Activated CD4-positive, alpha-beta memory T cell treated with anti-CD3 and anti-CD28 coated beads for 36 hours (primary cell): ENCODE measurements at places on chromosomes 13 and 19. TPM values are rescaled to one million over a fixed set of nuclear protein-coding genes. Genes with fewer than 3 reads are reported as not detected.

DNA sequence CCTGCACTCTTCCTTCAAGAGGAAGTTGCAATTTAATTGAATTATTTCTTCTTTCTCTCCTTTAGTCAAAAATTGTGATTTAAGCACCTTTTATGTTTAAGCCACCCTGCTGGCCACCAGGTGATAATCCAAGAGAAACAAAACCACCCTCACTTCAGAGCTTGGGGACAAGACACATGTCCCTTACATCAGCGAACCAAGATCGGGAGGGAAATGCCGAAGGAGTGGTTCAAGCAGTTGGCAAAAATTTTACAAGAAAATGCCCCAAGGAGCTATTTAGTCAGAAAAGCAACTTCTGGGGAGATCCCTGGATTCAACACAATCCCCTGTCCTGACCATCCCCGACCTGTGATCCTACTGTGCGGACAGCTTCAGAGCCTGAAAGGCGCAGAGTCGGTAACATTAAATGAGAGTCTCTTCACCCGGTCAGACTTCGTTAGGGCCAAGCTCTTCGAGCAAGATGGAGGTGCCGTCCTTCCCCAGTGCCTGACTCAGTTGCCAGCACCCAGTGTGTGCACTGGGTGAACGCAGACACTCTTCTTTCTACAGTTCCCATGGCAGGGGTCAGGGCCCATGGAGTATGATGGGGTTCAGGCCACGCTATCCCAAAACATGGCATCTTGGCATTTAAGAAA lies 78.6 kb upstream of the TM9SF2 start:
- H3K27me3 ChIP-seq = peaks cover 2% of the 10 kb centered on the region
- peak; percentile 7 for DNase-seq
- H3K4me1 ChIP-seq = peaks cover 69% of the 10 kb centered on the region
- no peaks in the 10 kb centered on the region for H3K36me3 ChIP-seq
- peak overlapping the region; percentile 31 for H3K27ac ChIP-seq

- H3K4me3 ChIP-seq = no peak overlapping the region
- no peak overlapping the region for H3K27ac ChIP-seq
- H3K36me3 ChIP-seq = no peaks in the 10 kb centered on the region
- peaks cover 30% of the 10 kb centered on the region for H3K27me3 ChIP-seq
- H3K4me1 ChIP-seq = no peaks in the 10 kb centered on the region
Measured at GRCh38 chr19:15037586-15037985, 11.7 kb upstream of the CASP14 start.

GRCh38 chr13:44112700-44113329 lies 233.1 kb downstream of the LACC1 start:
- no peak for DNase-seq
- H3K4me1 ChIP-seq = peaks cover 8% of the 10 kb centered on the region
- H3K27me3 ChIP-seq = peaks cover under 1% of the 10 kb centered on the region
- H3K27ac ChIP-seq = no peak overlapping the region
- H3K4me3 ChIP-seq = no peak overlapping the region

DNA sequence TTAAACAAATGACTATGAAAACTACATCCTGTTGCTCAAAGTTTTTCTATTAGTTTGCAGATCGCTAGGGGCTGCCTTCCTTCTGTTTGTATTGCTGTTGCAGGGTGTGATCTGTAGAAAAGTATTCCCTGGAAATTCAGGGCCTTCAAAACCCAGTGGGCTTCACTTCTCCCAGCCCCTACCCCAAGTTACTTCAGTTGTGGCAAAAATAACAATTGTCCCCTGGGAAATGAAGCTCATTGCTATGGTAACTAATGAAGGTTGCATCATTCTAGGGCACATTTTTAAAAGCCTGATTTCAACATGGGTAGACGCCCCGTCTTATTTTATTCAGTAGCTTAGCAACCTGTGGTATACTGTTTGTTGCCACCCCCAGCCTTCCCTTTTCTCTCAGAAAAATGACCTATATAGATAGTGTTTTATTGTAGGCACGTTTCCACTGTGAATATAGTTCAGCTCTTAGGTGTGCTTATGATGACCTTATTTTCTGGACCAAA lies 60.9 kb downstream of the WDFY2 start:
- peaks cover 46% of the 10 kb centered on the region for H3K4me1 ChIP-seq
- no peaks in the 10 kb centered on the region for H3K36me3 ChIP-seq
- H3K4me3 ChIP-seq = peak overlapping the region; percentile 38
- H3K27ac ChIP-seq = peak overlapping the region; percentile 68
- no peaks in the 10 kb centered on the region for H3K27me3 ChIP-seq

DNA sequence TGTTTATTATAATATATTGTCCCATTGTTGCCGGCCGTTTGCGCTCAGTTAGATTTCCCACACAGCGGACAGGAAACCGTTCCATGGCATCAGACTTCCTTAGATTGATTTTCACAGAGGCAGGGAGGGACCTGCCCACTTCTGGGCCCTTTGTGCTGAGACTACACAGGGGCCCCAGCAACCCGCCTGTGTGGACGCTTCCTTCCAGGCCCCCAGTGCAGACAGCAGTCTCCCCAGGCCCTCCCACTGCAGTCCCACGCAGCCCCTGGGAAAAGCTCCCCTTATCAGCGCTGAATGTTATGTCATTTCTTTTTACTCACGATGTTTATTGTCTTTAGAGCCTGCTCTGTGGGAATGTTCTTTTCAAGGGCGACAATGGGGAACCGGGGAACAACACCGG lies 351.7 kb upstream of the ARGLU1 start:
- no peaks in the 10 kb centered on the region for H3K36me3 ChIP-seq
- peaks cover 8% of the 10 kb centered on the region for H3K4me1 ChIP-seq
- peaks cover 24% of the 10 kb centered on the region for H3K27me3 ChIP-seq
- no peak overlapping the region for H3K4me3 ChIP-seq

- peaks cover 37% of the 10 kb centered on the region for H3K4me1 ChIP-seq
- no peak overlapping the region for H3K4me3 ChIP-seq
- H3K36me3 ChIP-seq = no peaks in the 10 kb centered on the region
- peaks cover 2% of the 10 kb centered on the region for H3K27me3 ChIP-seq
Measured at GRCh38 chr19:16343156-16343555, 18.5 kb downstream of the KLF2 start.

Gene SPRED3
- total RNA-seq = 5.5 TPM

DNA sequence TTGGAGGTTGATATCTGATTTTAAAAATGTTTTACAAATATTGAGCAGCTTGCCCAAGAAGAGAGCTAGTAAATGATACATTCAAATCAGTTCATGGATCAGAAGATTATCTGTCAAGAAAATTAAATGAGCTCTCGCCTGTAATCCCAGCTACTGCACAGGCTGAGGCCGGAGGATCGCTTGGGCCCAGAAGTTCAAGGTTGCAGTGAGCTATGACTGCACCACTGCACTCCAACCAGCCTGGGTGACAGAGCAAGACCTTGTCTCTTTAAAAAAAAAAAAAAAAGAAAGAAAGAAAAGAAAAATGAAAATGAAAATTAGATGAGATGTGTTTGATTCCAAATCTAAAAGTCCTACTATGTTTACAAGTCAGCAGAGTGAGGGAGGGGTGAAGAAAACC lies 2.4 kb downstream of the SPART start:
- no peak overlapping the region for H3K27ac ChIP-seq
- H3K36me3 ChIP-seq = no peaks in the 10 kb centered on the region
- H3K27me3 ChIP-seq = no peaks in the 10 kb centered on the region
- DNase-seq = no peak
- H3K4me1 ChIP-seq = peaks cover 48% of the 10 kb centered on the region
- H3K4me3 ChIP-seq = peak overlapping the region; percentile 31

- peaks cover 41% of the 10 kb centered on the region for H3K36me3 ChIP-seq
- no peak overlapping the region for H3K27ac ChIP-seq
- no peak for DNase-seq
- H3K4me1 ChIP-seq = no peaks in the 10 kb centered on the region
Measured at GRCh38 chr19:4425537-4425936, 23.1 kb downstream of the CHAF1A start.

- peaks cover 20% of the 10 kb centered on the region for H3K27me3 ChIP-seq
- H3K4me3 ChIP-seq = no peak overlapping the region
- peaks cover 3% of the 10 kb centered on the region for H3K36me3 ChIP-seq
- H3K27ac ChIP-seq = no peak overlapping the region
- no peaks in the 10 kb centered on the region for H3K4me1 ChIP-seq
- DNase-seq = no peak
Measured at GRCh38 chr19:50897191-50897607, 14.0 kb downstream of the KLK4 start.

GRCh38 chr13:61612192-61612591 lies 196.5 kb upstream of the PCDH20 start:
- H3K36me3 ChIP-seq = no peaks in the 10 kb centered on the region
- no peak overlapping the region for H3K4me3 ChIP-seq
- no peak for DNase-seq
- no peak overlapping the region for H3K27ac ChIP-seq
